Fibroblast of villous mesenchyme (primary cell): ENCODE measurements at places on chromosomes 12 and 14. TPM values are rescaled to one million over a fixed set of nuclear protein-coding genes. Genes with fewer than 3 reads are reported as not detected.

Gene ACRBP
- 0.64 TPM in 1 of 2 replicates, not detected in the other for total RNA-seq

Gene SLC6A13
- not detected in 2 replicates for total RNA-seq

Gene AACS
- total RNA-seq = 42.5 and 44.9 TPM in 2 replicates

Gene MYH6
- not detected in 2 replicates for total RNA-seq

Gene TSPAN19
- not detected in 2 replicates for total RNA-seq

Gene CDCA4
- total RNA-seq = 22.2 and 22.5 TPM in 2 replicates

Gene ANO2
- total RNA-seq = 0.43 TPM in 1 of 2 replicates, not detected in the other

GRCh38 chr12:8780389-8780788 is 42.0 kb upstream of the A2ML1 start:
- peak; percentile 29 for DNase-seq

DNA sequence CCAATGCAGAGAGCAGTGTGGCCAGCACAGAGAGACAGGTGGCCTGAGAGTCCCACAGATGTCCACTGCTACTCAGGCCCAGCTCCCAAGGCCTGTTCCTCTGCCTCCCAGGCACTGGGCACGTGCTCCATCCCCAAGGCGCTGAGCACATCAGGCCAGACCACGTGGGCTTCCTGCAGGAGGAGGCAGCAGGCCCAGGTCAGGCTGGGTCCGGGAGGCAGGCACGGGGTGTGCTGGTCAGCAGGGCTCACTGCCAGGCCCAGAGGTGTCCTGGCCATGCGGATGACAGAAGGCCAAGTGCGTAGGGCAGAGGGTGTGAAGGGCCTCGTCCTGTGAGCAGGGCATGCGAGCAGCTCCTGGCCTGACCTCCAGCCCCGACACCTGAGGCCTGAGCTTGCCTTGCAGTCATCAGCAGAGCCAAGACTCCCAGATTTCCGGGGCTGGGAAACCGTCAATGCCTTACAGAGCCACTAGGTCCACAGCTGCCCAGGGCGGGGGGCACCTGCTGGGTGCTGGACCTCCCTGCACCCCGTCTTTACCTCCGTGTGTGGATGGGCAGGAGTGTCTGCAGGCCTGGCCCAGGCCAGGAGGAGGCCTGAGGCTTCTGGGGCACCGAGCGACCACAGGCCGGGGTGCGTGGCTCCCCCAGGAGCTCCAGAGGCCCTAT is 14.9 kb downstream of the TRMT61A start:
- DNase-seq = no peak

- DNase-seq = peak; percentile 62
These were observed 158.8 kb downstream of the RPAP3 start for GRCh38 chr12:47547077-47547476.

DNA sequence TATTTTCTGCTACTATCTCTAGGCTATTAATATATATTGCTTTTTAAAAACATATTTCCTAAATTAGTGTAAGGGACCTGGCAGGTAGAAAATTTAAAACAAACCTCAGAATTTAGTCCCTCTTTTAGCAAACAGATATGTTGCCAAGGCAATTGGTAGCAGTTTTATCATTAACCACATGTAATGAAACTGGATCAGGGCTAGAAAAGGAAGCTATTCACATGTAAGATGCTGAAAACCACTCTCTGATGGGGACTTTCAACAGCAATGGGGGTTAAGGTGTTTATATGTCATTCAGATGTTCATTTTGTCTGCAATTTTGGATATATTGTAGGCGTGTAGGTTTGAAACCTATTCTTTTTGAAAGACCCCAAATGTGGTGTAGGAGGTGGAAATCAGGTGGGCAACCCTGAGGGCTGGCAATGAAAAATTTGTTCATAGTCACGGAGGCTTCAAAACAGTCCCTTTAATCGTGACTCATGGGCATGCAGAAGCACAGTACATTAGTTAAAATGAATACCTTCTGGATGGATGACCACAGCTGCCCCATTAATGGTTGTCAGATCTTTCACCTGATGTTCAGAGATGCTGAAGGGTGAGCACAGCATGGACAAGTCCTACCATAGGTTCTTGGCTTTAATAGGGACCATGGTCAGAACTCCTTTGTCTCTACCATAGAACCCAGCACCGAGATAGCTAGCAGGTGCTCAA is 5.9 kb upstream of the PKP2 start:
- DNase-seq = no peak

- DNase-seq = no peak
These were observed 24.4 kb downstream of the MYBPC1 start for GRCh38 chr12:101619026-101619786.

- DNase-seq = no peak
These were observed 19.8 kb upstream of the AMN start for GRCh38 chr14:102902523-102903247.

- DNase-seq = no peak
These were observed 76.1 kb downstream of the STON2 start for GRCh38 chr14:81324011-81324410.
